A549 treated with GW870086 at 1 μM for 4 hours (cell line): ENCODE measurements at places on chromosomes 5 and 9. TPM values are rescaled to one million over a fixed set of nuclear protein-coding genes. Genes with fewer than 3 reads are reported as not detected.

The SLC25A51 gene
- 17.6 to 21.0 TPM (median 20.1 TPM) in 5 replicates for total RNA-seq

The PKD2L2 gene
- not detected in 5 replicates for total RNA-seq

The SPINK13 gene
- total RNA-seq = not detected in 5 replicates

The SEC61B gene
- total RNA-seq = 292 to 337 TPM (median 326 TPM) in 5 replicates

The P4HA2 gene
- total RNA-seq = 44.8 to 51.8 TPM (median 50.6 TPM) in 5 replicates

The C5orf58 gene
- not detected in 5 replicates for total RNA-seq

The TRPM3 gene
- total RNA-seq = not detected in 5 replicates

The LCN15 gene
- total RNA-seq = not detected in 5 replicates
